ENCODE measurements at places on chromosomes 13 and 19.

DNA sequence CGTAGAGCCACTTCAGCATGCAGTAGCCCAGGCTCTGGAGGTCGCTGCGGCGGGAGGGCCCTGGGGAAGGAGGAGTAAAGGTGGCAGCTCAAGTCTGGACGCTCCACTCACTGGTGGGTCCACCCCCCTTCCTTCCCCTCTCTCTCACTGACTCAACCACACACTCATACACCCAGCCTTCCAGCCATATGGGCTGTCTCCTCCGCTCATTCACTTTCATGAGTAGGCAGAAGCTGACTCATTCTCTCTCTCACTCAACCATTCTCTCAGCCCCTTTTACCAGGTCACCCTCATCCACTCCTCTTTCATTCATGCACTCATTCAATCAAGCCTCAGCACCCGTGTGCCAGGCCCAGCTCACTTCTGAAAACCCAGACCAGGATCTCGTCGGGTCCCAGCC, 27.5 kb upstream of the SIGLEC11 start:
- no peak for DNase-seq

DNA sequence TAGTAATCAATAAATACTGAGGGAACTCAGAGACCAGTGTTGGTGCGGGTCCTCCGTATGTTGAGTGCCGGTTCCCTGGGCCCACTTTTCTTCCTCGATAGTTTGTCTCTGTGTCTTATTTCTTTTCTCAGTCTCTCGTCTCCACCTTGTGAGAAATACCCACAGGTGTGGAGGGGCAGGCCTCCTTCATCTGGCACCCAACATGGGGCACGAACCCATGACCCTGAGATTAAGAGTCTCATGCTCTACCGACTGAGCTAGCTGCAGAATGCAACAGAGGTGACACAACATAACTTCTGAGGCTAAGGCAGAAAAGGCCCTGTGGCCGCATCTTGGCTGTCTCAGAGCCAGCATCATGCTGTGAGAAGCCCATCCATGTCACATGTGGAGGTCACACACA, 5.3 kb upstream of the ZNF613 start:
- DNase-seq, result no peak

GRCh38 chr13:106859533-106859904, 291.6 kb upstream of the ARGLU1 start:
- DNase-seq, result no peak

GRCh38 chr19:54352546-54352945, 12.2 kb downstream of the LAIR1 start:
- no peak for DNase-seq

DNA sequence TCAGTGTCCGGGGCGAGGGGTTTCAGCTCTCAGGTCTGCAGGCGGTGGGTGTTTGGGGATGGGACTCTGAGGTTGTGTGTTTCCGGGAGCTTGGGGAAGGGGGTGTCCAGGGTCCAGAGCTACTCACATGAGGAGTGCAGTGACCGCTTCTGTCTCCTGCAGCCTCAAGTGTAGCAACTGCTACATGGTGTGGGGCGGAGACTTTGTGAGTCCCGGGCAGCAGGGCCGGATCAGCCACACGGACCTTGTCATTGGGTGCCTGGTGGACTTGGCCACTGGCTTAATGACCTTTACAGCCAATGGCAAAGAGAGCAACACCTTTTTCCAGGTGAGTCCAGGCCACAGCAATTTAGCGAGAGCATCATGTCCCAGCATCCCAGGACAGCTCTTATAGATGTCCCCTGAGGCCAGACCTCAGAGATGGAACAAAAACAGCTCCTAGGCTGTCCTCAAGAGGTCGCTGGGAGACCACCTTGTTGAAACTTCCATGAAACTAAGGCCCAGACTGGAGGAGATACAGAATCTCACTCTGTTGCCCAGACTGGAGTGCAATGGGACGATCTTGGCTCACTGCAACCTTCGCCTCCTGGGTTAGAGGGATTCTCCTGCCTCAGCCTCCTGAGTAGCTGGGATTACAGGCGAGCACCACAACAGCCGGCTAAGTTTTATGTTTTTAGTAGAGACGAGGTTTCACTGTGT, 44.9 kb downstream of the RYR1 start:
- DNase-seq, result no peak

- no peak for DNase-seq
Observed at GRCh38 chr19:33175156-33175782, 18.9 kb upstream of the LRP3 start.

DNA sequence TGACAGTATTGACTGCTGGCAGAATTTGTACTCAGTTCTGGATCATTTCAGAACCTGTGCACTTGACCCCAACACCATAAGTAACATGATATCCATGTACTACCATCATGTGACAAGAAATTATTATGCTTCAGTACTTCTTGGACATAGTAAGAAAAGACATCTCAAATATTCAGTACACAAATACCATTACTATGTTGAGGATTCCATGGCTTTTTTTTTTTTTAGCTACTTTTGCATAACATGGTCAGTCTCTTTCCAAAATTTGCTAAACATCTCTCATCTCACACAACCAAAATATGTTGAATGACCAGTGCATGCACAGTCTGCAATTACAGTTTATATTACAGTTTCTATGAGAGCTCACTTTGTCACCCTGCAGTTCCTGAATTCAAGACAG, 85.3 kb downstream of the FLT1 start:
- no peak for DNase-seq

DNA sequence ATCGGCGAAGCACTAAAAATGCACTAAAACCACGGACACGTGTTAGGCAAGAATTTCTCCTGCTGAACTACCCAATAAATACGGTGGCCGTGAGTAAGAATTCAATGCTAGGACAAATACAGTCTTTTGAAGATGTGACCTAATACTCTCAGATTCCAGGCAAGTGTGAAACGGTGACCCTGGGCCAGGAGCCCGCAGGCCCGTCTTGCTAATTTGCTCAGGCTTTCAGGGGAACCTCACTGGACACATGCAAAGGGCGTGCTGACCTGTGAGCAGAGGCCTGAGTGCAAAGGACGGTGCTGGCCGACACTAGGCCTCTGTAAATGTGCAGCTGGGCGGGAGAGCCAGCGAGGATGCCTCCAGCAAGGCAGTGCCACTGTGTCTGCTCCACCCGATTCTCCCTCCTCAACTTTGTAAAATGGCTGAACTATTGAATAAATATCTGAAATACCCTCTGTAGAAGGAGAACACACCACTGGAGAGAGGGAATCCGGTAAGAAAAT, 70.1 kb downstream of the STK24 start:
- no peak for DNase-seq

GRCh38 chr19:19571071-19571786, 33.2 kb downstream of the CILP2 start:
- no peak for DNase-seq

GRCh38 chr19:33461256-33462111, 60.1 kb downstream of the PEPD start:
- no peak for DNase-seq

GRCh38 chr19:51259348-51260245, 8.7 kb downstream of the SIGLECL1 start:
- DNase-seq, result peak; percentile 9

GRCh38 chr13:35953537-35954206, 177.5 kb downstream of the DCLK1 start:
- DNase-seq, result no peak

Measured in CD4-positive, alpha-beta T cell (primary cell).